ENCODE measurements at places on chromosomes 4 and X.
A peak's percentile ranks its signal among the peaks of the same experiment; 100 is the strongest.

DNA sequence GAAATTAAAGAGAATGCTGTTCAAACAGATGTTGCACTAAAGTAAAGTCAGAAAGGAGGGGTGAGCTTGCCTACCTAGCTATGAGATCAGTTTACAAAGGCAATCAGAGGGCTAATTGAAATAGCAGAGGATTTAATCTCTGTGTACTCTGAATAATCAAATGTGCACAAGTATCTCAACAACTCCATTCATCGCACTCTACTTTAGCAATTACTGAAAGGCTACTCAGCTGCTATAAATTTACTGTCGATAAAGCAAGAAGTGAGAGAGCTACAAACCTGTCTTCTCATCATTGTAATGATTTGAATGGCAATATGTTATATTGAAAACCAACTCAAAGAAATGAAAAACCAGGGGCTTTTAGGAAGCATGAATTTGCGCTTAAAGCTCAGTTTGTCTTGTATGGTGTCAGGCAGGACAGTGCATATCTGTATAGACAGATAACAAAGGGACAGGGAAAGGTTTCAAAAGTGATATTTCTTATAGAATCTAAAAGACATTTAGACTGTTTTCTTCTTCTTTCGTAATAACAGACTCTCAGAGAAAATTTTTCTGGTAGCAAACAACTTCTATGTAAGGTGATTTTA is 34.8 kb downstream of the GC start:
- no peak for DNase-seq

DNA sequence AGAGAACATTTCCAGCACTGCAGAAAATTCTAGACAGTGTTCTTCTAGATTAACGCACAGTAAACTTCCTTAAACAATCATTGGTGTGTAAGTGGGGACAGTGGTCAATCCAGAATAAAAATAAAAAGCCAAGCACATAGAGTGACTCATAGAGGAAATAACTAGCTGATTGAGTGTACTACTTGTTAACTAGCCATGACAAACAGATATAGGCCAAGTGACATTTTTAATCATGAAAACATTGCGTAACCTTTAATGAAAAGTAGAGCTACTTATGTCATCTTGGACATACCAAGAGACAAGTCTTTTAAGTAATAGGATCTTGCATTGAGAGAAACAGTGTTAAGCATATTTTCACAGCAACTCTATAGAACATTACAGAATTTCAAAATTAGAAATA is 233.9 kb upstream of the MAB21L2 start:
- no peak for DNase-seq

DNA sequence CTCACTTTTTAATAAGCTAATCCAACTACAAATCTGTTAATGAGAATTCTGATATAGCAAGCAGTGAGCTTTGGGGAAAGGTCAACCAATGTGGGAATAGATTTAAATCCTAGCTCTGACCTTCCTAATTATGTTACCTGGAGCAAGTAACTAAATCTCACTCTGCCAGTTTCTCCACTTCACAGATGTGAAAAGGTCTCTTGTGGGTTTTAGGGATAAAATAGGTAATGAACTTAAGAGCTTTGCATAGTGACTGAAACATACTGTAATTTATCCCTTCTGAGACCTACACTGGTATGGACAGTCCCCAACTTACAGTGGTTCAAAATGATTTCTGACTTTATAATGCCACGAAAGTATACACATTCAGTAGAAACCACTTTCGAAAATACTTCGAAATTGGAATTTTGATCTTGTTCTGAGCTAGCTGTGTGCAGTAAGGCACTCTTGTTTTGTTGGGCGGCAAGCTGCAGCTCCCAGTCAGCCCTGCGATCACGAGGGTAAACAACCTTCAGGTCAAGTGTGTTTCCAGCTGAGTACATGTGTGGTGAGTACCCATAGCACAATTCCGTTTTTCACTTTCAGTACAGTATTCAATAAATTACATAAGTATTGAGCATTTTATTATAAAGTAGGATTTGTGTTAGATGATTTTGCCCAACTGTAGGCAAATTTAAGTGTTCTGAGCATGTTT is 93.7 kb downstream of the ADGRL3 start:
- no peak for DNase-seq

- peak; percentile 2 for DNase-seq
Measured at GRCh38 chrX:43559644-43560043, 96.5 kb upstream of the MAOA start.

- no peak for DNase-seq
Measured at GRCh38 chr4:33062155-33062806, 2342.1 kb downstream of the PCDH7 start.

DNA sequence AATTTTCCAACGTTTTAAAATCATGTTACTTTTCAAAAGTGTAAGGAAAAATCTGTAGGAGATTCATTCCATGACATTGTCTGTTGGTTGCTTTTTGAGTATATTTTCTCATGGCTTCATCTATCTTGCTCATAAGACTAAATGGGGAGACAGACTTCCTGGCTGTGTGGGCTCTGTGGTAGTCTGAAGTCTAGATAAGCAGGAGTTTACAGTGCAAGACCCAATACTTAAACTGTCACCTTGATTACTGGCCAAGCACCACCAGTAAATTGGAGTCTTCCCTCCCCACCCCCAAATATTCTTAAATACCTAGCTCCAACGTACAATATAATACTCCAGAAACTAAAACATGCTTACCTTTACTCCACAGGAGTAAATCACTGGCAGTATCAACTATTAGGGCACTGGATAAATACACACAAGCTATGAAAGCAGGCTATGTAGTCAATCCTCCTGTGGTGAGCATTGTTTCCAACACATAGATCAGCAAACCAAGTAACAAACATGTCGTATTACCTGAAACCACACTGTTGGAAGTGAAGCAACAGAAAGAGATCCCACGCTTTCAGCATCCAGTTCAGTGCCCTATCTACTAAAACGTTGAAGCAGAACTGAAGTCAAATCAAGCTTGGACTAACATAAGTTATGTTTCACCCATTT is 6.2 kb downstream of the HNRNPD start:
- no peak for DNase-seq

DNA sequence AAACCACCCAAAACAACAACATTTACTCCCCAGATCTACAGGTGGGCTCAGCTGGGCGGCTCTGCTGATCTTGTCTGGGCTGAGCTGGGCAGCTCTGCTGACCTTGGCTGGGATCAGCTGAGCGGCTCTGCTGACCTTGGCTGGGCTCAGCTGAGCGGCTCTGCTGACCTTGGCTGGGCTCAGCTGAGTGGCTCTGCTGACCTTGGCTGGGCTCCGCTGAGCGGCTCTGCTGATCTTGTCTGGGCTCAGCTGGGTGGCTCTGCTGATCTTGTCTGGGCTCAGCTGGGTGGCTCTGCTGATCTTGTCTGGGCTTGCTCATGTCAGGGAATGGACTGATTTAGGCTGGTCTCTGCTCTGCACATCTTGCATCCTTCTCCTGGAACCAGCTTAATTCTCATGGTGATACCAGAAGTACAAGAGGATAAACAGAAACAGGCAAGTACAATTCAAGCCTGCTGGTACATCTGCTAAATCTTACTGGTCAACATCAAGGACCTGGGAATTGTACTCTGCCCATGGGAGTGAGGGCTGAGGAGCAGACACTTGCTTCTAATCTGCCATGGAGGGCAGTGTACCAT is 248.5 kb upstream of the PSAPL1 start:
- DNase-seq, result no peak

GRCh38 chr4:16250661-16251365 is 24.5 kb upstream of the TAPT1 start:
- no peak for DNase-seq

GRCh38 chr4:105186701-105187161 is 40.1 kb downstream of the TET2 start:
- DNase-seq, result no peak

DNA sequence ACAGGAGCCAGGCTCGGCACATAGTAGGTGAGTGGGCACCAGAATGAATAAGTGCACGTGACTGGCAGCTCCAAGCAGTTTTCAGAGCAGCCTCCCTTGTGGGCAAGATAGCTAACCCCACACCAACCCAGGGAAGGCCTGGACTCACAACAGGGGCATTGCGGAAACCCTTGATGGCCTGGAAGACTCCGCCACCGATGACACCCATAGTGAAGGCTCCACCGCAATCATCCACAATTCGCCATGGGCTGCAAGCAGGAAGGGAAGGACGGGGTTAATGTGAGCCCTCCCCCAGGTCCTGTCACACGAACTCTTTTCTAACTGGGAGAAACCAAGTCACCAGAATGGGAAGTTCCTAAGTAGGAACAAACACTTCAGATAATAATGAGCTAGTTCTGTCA is 957 bp downstream of the TIMM17B start:
- DNase-seq, result no peak

- no peak for DNase-seq
Measured at GRCh38 chr4:1241936-1242505, 6.9 kb downstream of the CTBP1 start.

DNA sequence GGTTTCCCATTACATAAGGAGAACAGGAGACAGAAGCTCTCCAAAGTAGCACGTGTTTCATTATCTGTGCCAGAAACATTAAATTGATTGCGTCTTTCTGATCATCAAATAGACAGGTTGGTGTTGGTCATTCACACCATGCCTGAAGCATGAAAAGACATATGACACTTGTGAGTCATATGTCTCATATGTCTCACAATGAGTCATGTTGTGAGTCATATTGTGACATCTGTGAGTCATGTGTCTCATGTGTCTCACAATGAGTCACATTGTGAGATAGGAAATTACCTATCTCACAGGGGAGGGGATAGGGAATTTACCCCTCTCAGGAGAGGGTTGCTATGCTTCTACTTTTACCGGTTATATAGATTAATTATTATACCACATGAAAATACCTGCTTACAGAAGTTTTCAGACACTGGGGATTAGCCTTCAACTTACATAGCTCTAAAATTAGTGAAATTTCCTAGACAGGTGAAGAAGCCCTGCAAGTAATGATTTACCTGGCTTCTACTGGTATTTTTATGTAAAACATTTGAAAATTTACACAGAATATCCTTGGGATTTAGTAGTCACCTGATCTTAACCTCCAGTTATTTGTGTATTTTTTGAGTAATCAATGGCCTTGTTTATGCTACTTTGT is 80.8 kb downstream of the NPFFR2 start:
- no peak for DNase-seq

- DNase-seq, result no peak
Measured at GRCh38 chr4:76306882-76307659, 538 bp downstream of the STBD1 start.

DNA sequence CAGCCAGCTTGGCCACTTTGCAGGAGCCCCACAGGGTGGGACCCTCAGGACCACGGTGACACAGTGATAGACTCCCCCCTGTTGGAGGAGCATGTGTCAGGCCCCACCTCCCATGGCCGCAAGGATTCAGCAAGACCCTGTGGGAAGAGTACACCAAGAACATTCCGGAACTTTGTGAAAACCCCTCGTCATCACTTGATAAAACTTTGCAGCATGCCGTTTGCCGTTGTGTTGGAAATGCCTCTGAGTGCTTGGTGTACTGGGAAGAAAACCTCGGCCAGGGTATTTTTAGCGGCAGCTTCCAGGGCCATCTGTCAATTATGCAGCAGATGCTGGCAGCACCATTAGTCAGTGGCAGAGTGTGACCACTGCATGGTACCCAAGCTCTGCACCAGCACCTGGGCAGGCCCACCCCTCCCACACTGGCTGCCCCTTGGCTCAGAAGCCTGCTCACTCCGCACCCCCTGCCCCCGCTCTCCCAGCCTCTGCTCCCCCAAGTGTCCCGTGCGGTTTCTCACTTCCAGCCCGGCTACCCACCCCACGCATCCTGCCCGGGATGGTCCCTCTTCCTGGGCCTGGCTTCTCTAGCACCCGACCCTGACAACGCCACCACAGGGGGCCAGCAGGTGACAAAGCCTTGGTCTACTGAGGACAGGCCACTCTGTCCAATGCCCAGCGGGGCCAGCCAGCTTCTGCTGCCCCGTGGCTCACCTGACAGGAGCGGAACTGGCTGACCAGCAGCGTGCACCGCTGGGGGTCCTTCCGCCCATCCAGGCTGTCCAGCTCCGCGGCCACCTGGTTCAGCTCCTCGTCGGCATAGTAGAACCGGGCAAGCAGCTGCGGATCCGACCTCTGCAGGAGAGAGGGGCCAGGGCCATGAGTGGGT is 65.0 kb downstream of the ZFYVE28 start:
- no peak for DNase-seq

DNA sequence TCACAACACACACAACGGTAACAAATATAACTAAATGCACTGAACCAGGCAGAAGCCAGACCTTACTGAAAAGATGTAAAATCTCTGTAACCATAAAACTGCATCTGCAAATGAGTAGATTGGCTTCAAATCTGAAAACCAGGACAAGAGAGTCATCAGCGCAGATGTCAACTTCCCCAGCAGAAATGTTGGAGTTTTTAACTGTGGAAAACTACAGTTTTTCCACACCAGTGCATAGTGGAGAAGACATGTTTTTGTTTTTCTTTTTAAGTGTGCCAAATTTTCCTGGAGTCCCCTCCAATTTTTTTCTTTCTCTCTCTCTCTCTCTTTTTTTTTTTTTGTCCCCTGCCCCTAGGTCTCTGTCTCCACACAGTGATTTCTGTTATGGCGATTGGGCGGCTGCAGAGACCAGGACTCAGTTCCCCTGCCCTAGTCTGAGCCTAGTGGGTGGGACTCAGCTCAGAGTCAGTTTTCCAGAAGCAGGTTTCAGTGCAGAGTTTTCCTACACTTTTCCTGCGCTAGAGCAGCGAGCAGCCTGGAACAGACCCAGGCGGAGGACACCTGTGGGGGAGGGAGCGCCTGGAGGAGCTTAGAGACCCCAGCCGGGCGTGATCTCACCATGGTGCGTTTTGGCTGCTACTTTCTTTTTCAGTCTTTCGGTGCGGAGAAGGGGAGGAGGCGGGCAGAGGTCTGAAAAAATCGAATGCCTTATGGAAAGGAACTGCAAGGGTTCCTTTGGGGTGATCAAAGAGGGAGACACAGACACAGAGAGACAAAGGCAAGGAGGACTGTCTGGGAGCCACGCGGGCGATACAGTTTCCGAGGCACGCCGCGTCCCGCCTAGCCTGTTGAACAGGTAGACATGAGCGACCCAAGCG is at the start of gene GUCY1A1:
GUCY1A1 (plus strand) TSS at position 505 of the 878 bp plus-strand sequence. CDS start 30,020 bp downstream, outside the sequence.
- DNase-seq, result no peak

- DNase-seq, result no peak
Measured at GRCh38 chrX:109270580-109271484, 211.1 kb downstream of the GUCY2F start.

GRCh38 chr4:14985161-14985560 is 17.1 kb upstream of the CPEB2 start:
- DNase-seq, result no peak

GRCh38 chr4:153205757-153206156 is 1.5 kb downstream of the TRIM2 start:
- DNase-seq, result no peak

GRCh38 chrX:150477371-150477770 is 91.0 kb upstream of the MTM1 start:
- no peak for DNase-seq
